ENCODE measurements at places on chromosomes 12 and 14.

GRCh38 chr12:72570601-72571000 lies 298.4 kb downstream of the TRHDE start:
- DNase-seq, result no peak

DNA sequence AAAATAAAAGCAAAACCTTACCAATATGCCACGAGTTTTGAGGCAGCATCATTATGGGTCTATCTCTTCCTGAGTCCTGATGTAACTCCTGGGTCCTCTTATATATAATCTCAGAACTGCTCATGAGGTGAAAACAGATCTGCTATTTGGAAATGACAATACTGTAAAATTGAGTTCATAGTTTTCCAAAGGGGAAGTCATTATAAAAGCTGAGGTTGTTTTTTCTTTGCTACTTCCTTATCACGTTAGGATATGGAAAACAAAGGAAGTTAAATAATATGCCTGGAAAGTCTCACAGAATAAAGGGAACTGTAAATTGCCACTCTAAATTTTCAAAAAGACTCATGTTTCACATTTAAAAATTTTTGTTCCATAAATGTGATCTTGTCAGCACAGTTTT lies at the start of gene CD163L1:
Gene CD163L1, minus strand, starts transcription at position 78 of the 400 bp plus-strand sequence. Its CDS starts 26 bp downstream, at position 52.
- DNase-seq, result no peak

DNA sequence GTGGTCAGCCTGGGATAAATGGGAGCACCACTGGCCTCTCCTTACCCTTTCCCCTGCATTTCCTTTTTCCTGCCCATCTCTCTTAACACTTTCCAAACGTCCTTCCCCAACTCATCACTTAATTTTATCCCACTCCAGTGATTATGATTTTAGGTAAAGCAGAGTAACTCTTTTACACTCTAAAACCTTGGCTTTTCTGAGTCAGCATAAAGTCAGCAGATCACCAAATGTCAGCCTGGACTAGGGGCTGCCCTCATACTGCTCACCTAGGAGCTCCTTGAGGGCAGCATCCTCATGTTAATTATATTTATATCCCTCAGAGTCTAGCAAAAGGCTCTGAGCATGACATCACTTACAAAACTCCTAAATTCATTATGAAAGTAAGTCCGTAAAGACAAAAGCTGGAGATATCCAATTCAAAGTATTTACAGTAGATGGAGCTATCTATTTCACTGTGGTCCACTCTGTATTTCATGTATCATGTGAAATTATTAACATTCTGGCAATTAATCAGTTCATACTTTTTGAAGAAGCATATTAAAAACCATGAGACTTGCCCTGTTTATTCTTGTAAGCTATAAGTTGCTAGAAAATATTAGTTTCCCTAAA lies 17.0 kb upstream of the DICER1 start:
- DNase-seq, result no peak

GRCh38 chr12:88433997-88434703 lies 146.1 kb downstream of the KITLG start:
- no peak for DNase-seq

DNA sequence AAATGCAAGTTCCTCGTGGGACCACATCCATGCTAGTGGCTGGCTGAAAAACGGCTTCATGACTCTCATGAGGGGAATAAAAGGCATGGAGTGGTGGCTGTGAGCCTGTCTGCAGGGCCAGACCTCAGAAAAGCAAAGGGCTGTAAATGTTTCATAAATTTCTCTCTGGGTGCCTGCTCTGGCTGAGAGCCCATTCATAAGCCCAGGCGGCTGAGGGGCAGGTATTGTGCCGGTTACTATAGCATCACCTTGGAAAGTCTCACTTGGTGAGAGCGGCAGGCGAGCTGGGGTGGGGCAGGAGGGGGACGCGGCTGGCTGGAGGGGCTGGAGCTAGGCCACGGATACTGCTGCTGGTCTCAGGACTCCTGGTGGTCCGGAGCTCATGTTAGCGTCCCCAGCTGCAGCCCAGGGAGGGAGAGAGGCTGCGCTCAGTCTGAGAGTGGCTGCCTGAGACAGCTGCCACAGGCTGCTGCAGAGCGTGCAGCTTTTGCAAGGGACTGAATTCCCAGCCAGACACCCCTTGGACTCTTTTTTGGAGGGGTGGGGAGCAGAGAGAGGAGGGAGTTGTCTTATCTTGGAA lies at the start of gene SLC17A8:
Gene SLC17A8, plus strand, starts transcription at position 431 of the 580 bp plus-strand sequence. CDS start 318 bp downstream, outside the sequence.
- no peak for DNase-seq

DNA sequence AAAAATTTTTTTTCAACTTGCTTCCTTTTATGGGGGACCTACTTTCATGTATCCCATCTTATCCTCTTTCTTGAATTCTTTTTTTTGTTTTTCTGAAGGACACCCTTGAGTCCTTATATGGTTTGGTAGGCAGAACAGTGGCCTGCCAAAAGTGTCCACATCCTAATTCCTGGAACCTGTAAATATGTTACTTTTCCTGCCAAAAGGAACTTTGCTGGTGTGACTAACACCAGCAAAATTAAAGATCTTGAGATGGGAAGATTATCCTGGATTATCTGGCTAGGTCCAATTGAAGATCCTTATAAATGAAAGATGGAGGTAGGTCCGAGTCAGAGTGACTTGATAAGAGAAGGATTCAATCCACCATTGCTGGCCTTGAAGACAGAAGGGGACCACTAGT lies 5.3 kb downstream of the NUBPL start:
- DNase-seq, result no peak

DNA sequence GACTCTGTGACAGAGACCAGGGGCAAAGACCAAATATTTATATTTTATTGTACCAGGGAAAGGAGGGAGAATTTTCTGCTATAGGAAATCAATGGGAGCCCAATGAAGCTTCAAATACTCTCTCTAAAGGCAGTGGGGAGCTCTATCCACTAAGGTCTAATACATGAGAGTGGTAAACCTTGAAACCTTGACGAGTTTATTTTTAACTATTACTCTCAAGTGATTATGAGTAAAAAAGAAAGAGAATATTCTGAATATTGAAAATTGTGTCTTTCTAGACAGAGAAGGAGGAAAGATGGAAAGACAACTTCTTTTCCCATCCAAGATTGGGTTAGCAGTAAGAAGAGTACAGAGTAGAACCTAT lies 1722.1 kb upstream of the SEL1L start:
- no peak for DNase-seq

- DNase-seq, result no peak
Measured at GRCh38 chr14:63454863-63455622, 88.1 kb downstream of the PPP2R5E start.

GRCh38 chr12:124007826-124008570 lies 35.0 kb downstream of the ZNF664 start:
- DNase-seq, result no peak

DNA sequence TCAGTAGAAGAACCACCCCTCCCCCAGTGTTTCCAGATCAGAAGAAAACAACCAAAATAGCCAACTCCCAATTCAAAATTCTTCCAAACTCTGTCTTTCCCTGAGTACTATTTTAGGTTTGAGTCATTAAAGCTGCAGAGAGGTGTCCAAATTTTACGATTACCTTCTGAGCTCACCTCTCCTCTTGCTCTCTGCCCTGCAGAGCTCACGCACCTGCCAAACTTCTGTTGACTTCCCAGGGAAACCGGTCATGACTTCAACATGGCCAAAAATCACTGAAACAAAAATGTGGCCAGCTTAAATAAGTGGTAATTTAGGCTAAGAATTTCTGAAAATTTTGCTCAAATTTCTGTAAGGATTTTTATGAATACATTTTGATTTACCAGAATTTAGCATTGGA lies 70.9 kb upstream of the OTX2 start:
- DNase-seq, result no peak

DNA sequence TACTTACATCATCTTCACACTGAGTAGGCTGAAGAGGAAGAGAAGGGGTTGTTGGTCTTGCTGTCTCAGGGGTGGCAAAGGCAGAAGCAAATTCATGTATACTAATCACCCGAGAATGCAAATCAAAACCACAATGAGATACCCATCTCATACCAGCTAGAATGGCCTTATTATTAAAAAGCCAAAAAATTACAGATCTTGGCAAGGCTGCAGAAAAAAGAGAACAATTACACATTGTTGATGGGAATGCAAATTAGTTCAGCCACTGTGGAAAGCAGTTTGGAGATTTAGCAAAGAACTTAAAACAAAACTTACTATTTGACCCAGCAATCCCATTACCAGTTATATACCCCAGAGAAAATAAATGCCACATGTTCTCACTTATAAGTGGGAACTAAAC lies 154.9 kb downstream of the SEC23A start:
- no peak for DNase-seq

GRCh38 chr12:2877953-2878732 lies 1.1 kb downstream of the RHNO1 start:
- DNase-seq, result no peak

- DNase-seq, result no peak
Measured at GRCh38 chr14:89096946-89097345, 272.5 kb downstream of the TTC8 start.

- no peak for DNase-seq
Measured at GRCh38 chr14:106378191-106378590, 851.8 kb downstream of the TMEM121 start.

DNA sequence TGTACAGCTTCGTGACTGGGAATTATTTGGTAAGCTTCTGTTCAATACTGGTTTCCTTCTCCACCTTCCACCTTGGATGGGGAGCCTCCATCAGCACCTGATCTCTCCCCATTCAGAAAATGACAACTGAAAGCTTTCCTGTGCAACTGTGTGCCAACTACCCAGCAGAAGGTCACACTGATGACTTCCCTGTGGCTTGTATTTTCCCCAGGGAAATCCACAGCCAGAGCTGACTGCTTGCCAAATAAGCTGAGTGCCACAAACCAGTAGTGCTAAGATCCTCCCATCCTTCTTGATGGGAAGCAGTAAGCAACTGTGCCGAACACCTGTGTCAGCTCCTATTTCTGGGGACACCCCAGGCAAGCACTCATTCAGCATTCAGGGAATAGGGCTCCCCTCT lies 257.2 kb upstream of the SOX5 start:
- no peak for DNase-seq

DNA sequence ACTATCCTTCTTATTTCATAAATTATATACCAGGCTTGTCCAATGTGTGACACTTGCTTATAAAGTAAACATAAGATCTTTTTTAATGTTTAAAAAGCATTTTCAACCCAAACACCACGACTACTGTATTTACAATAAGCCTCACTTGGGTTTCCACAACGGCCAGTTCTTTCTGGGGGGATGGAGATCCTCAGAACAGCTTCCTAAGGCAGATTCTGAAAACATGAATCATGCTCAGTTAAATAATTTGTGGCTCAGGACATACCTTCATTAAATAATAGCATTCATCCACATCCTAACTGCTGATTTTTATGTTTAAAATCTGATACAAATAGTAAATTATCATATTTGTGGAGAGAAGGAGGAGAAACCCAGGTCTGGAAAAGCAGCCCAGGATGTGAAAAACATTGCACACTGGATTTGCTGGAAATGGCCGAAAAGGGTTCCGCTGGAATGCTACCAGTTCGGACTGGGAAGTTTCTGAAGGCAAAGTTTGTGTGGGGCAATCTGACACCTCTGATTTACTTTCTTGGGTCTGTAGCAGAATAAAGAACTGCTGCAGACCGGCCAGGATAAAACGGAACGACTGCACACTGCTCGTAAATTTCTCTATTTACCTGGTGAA lies 597 bp downstream of the GLT8D2 start:
- DNase-seq, result no peak

DNA sequence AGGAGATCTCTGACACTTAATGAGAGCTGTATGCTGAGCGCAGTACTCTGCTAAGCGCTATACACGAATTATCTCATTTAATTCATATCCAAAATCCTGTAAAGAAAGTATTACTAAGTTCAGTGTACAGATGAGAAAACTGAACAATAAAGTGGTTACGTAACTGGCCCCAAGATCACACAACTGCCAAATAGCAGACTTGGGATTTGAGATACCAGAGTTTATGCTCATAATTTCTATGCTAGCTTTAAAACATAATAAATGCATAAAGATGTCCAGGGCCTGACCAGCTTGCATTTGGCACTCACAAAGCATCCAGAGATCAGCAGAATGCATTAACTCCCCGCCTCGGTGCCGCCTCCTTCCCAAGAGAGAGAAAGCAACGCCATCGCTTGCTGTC lies 83.2 kb upstream of the PWP1 start:
- DNase-seq, result no peak

- DNase-seq, result no peak
Measured at GRCh38 chr14:104856869-104857860, 7.9 kb upstream of the CEP170B start.

GRCh38 chr12:110080410-110080809 lies 32.1 kb upstream of the C12orf76 start:
- DNase-seq, result no peak

DNA sequence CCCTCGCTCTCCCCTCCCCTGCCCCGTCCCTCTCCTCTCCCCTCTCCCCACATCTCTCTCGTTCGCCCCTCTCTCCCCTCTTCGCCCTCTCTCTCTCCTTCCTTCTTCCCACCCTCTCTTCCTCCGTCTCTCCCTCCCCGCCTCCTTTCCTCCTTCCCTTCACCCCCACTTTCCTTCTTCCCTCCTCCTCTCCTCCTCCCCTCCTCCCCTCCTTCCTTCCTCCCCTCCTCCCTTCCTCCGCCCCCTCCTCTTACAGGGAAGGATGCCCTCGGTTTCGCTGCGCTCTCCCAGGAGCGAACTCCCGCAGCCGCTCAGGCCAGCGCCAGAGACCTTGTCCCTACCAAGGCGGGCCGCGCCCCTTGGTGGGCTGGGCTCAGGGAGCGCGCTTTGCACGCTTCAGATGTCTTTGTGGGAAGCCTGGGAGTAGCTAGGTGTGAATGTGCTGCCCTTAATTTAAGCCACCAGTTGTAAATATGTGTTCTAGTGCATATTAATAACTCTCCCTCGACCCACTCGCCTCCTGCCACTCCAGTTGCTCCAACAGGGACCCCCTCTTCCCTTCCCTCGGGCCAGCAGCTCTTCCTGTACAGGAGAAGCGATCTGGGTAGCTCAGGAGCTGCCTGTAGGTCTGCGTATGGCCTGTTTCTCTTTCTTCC lies 13.3 kb upstream of the MAP3K9 start:
- DNase-seq, result no peak

GRCh38 chr12:107657621-107658020 lies 28.0 kb upstream of the PWP1 start:
- no peak for DNase-seq

DNA sequence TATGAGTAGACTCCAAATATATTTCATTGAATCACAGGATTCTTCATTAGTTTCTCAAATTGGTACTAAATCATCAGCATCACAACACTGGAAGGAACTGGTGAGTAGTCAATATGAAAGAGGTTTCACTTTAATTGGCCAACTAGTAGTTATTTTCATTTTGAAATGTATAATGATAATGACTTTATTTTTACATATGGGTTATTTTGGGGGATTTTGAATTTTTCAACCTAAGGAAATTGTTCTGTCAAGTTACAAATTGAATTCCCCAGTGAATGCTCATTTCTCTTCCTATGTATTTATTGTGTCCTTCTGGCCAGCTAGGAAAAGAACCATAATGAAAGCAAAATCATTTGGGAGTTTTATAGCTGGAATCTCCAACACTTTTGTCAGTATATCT lies 174.2 kb upstream of the ATP2B1 start:
- no peak for DNase-seq

- no peak for DNase-seq
Measured at GRCh38 chr14:35534873-35535482, 1.0 kb downstream of the INSM2 start.

Measured in esophagus squamous epithelium (tissue), 5 donors.